Hematopoietic multipotent progenitor cell treated with erythropoietin and hydrocortisone succinate and interleukin-3 and kit ligand, for 6 days (in vitro differentiated cells): ENCODE measurements at places on chromosomes 3 and 15.

DNA sequence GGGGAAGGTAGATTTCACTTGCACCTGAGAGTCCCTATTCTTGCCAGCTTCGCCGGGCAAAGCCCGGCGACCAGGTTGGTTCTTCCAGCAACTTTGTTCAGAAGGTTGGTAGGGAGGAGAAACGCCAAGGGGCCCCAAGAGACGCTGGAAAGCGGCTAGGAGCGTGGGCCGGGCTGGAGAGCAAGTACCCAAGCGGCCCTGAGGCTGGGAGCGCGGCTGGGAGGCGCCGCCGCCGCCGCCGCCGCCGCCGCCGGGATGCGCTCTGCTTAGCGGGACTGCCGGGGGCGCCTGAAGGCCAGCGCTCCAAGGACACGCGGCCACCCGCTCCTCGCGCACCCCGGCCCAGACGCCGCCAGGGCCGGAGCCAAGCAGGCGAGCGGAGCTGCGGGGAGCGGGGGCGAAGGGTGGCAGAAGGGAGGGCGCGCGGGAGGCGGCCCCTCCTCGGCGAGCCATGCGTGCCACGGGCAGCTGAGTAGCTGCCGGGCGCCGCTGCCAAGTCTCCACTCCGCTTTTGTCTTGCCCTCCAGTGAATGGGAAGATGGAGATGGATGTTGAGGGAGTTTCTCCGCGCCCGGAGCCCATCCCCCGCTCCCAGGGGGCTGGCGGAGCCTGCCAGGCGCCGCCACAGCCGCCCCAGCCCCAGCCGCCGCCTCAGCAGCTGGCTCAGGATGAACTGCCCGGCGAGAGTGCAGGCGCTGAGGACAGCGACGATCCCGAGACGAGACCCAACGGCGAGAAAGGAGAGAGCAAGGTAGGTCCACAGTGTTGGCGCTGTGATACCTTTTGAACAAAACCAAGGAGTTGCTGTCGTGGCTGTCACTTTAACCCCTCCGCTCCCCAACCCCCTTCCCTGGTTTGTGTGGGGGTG, 227.4 kb upstream of the AZI2 start:
- no peak for DNase-seq

DNA sequence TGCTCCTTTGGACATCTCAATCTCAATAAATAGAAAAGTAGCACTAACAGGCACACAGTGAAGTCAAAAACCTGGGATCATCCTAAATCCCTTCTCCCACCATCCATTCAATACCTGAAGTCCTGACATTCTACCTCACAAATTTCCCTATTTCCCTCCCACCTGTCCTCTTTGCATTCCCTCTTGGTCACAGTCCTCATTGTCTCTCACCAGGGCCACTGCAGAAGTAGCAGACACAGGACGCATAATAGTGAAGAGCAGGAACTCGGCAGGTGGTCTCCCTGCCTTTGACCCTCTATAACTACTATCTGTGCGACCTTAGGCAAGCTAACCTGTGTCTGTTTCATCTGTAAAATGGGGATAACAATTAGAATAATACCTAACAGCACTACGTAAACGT, 2.3 kb downstream of the THOC7 start:
- DNase-seq: no peak

GRCh38 chr3:50008931-50009330, 69.0 kb downstream of the RBM6 start:
- no peak for DNase-seq

GRCh38 chr3:58217209-58217811, 6.5 kb upstream of the DNASE1L3 start:
- DNase-seq: peak; percentile 90

DNA sequence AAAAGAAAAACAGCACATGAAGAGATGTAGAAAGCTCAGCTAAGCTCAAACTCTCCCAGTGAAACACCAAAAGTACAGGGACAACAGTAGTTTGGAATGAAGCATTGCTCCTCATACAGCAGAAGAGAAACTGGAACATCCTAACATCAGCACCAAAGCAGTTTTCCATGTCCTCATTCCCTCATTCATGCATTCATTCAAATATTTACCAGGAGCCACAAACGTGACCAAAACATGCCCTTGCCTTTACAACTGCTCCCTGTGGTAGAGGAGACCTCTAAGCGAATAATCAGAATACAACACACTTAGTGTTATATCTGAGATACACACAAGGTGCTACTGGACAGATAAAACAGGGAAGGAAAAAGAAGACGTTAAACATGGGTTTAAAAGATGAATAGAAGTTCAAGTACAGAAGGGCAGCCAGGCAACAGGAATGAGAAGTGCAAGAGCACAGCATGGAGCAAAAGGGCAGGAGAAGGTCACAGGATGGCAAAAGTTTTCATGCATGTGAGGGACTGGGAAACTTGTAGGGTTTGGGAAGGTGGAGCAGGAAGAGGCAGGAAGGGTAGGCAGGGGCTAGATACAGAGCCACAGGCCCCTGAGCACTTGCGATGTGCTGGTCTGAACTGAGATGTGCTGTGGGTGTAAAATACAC, 58.5 kb upstream of the LMCD1 start:
- peak; percentile 58 for DNase-seq

GRCh38 chr15:81357180-81357686, 16.8 kb downstream of the TMC3 start:
- DNase-seq: peak; percentile 23
